ENCODE measurements at places on chromosomes 12 and 14.

DNA sequence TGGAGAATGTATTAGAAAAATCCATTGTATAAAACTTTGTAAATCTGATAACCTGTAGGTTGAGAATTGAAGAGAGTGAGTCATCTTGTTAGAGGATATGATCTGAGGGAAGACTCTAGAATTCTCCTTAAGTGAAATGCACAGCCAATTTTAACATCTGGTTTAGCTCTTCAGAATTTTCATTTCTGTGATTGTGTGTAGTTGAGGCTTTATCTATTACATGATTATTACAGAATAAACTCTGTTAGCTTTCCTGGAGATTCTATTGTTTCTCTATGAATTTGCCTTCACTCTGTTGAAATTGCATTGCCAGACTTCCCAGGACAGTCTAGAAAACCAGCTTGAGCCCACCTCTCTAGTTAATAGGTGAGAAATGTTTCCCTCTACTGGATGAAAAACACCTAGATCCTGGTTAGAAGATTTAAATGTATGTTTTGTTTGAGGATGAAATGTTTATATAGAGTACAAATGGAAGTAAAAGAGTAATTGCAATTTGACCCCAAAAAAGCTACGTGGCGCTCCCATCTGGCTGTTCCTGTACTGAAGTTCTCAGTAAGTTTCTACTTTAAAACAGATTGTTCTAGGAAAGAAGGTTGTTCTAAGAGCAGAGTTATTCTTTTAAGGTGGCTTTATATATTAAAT, 2.9 kb downstream of the NUDT4 start:
- DNase-seq = peak; percentile 39

GRCh38 chr12:114381177-114381576, 24.8 kb downstream of the TBX5 start:
- DNase-seq = no peak

DNA sequence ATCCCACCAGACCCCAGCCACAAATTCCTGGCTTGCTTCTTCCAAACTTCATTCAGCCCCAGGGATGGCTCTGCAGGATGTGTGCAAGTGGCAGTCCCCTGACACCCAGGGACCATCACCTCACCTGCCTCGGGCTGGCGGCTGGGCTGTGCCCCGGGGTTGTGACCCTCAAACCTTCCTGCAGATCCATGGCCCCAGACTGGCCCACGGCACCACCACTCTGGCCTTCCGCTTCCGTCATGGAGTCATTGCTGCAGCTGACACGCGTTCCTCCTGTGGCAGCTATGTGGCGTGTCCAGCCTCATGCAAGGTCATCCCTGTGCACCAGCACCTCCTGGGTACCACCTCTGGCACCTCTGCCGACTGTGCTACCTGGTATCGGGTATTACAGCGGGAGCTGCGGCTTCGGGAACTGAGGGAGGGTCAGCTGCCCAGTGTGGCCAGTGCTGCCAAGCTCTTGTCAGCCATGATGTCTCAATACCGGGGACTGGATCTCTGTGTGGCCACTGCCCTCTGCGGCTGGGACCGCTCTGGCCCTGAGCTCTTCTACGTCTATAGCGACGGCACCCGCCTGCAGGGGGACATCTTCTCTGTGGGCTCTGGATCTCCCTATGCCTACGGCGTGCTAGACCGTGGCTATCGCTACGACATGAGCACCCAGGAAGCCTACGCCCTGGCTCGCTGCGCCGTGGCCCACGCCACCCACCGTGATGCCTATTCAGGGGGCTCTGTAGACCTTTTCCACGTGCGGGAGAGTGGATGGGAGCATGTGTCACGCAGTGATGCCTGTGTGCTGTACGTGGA, at the start of gene PSMB11:
Gene PSMB11, plus strand, starts transcription at position 51 of the 804 bp plus-strand sequence. Its CDS starts 14 bp downstream, at position 65.
- DNase-seq = no peak

DNA sequence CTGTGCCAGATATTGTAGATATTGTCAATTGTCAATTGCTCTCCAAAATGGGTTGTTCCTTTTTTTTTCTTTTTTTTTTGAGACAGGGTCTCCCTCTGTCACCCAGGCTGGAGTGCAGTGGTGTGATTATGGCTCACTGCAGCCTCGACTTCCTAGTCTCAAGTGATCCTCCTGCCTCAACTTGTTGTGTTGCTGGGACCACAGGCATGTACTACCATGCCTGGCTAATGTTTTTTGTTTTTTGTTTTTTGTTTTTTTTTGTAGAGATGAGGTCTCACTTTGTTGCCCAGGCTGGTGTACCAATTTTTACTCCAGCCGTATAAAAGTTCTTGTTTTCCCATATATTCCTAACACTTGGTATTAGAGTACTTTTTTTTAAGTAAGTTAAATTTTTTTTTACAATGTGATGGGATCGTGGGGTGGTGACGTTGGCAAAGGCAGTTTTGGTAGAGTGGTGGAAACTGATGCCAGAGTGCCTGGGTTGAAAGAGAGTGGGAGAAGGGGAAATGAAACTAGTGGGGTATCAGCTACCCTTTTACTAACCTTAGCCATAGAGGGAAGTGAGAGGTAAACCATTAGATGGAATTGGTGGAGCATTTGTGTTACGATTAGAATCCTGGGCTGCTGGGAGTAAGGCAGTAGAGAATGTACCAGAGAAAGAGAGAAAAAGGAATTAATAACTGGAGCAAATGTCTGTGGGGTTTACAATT, 33.0 kb upstream of the CFAP54 start:
- DNase-seq = no peak

DNA sequence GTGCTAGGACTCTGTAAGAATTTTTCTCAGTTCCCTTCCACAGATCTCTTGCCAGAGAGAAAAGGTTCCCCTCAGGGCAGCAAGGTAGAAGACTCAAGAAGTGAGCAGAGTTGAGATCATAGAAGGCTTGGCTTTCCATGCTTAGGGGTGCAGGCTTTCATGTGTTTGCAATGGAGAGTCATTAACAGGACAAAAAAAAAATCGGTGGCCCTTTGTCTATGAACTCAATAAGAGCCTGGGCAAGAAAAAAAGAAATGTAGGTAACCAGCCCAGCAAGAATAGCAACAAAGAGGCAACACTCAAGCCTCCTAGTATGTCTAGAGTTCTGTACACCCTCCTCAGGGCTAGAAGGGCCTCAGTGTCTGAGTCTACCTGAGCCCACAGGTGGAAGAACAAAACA, 23.4 kb upstream of the LRP6 start:
- no peak for DNase-seq

DNA sequence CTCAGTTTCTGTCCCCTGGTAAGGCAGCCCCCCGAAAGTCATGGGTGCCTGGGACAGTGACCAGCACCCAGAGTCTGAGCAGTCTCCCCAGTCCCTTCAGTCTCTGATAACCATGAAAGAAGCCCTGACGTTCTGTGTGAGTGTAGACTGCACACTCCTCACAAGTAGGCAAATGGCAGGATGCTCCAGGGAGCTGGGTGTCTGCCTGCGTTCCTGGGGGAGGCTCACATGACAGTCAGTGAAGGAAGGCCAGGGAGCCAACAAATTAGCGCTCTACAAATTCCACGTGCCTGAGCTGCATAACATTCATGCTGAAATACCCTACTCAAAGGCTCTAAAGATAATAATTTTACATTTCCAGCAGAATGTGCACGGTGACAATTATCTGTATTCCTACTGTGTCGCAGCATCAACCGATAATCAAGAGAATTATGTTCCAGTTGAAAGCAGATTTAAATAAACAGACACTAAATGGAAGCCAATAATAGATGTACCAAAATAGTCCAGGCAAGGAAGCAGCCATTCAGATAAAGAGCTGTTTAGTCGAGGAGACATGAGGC, 56.3 kb downstream of the ASCL1 start:
- no peak for DNase-seq

GRCh38 chr12:56714431-56714929, 10.6 kb downstream of the NACA start:
- no peak for DNase-seq

DNA sequence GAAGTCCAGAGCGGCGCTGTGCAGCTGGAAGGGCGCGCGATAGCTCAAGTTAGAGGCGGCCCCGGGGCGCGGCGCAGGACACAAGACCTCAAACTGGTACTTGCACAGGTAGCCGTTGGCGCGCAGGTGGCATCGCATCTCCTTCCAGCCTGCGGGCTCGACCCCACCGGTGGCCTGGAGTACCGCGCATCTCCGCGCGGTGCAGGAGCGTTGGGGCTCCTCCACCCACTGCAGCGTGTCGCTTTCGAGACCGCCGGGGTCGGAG, 553 bp downstream of the CLEC14A start:
- no peak for DNase-seq

DNA sequence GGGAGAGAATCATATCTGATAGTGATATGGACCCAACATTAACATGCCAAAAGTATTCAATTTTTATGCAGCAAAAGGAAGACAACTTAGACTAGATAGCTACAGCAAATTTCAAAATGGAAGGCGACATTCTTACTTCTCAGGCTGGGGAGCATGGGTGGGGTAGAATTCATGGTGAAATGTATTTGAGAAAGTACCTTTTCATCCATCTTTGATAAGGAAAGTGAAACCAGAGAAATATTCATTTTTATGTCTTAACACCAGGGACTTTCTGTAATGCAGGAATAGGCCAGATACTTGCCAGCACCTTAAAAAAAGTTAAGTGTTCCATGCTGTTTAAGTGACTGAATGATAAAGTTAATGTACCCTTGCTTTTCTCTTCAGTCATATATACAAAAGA, 13.4 kb downstream of the BTG1 start:
- DNase-seq = no peak

GRCh38 chr12:76226397-76226796, 121.8 kb downstream of the BBS10 start:
- no peak for DNase-seq

DNA sequence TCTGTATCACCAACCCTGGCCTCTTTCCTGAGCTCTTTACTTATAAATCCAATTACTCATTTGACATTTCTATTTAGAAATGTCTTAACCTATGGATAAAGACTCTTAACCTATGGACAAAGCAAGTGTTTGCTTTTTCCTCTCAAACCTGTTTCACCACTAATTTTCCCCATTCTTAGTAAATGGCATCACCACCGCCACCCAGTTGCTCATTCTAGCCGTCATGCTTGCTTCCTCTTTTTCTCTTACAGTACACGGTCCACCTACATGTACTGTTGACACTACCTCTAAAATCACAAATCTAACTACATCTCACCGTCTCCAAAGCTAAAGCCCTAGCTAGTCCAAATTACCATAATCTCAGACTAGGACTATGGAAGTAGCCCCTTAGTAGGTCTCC, 60.0 kb downstream of the CAPS2 start:
- no peak for DNase-seq

GRCh38 chr14:51202914-51203665, 37.0 kb upstream of the TMX1 start:
- no peak for DNase-seq

DNA sequence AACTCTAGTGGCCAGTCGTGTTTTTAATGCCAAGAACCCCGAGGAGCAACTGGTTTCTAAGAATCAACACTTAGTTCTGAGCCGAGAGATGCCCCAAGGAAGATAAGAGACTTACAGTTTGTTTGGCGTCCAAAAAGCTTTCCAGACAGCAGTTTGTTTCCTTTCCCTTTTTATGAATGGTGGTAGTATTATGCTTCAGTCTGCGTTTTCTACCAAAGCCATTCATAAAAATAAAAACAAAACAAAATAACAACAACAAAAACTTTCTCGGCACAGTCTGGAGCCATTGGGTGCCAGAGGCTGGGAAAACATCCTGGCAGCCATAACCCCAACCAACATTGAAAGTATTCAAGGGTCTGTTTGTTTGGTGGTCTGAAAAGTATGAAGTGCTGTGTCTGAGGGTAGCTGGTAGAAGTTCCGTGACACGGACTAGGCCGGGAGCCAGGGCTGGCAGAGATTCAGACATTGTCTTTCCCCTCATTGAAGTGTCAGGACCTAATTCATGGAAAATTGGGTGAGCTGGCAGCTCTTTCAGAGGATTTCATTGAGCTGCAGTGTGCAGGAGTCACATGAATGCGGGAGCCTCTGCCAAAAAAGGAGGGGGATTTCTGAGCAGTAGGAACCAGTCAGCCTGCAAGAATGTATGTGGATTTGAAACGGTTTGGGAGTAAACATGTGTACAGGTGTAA, 124.2 kb downstream of the HMGA2 start:
- DNase-seq = no peak

DNA sequence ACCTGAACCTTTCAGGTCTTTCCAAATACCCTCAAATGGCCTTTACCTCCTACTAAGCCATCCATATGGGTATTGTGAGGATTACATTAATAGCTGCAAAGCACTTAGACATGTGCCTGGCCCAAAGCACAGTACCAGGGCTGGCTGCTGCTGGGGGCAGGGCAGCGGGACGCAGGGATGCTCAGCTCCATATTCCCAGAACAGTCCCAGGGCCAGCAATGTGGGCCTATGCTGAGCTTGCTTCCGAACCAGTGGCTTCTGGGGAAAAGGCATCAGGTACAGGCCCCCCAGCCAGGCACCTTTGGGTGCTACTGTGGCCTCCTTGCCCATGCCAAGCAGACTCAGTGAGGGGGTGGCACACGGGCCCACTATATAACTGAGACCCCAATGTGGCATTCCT, 10.4 kb downstream of the ACTN1 start:
- DNase-seq = no peak

GRCh38 chr14:90658541-90658967, 157.7 kb downstream of the TTC7B start:
- no peak for DNase-seq

- no peak for DNase-seq
Observed at GRCh38 chr12:14919455-14919854, 18.9 kb downstream of the ERP27 start.

GRCh38 chr14:89719366-89720075, 235.0 kb downstream of the EFCAB11 start:
- DNase-seq = no peak

GRCh38 chr12:84976133-84976532, 59.9 kb downstream of the TSPAN19 start:
- DNase-seq = no peak

DNA sequence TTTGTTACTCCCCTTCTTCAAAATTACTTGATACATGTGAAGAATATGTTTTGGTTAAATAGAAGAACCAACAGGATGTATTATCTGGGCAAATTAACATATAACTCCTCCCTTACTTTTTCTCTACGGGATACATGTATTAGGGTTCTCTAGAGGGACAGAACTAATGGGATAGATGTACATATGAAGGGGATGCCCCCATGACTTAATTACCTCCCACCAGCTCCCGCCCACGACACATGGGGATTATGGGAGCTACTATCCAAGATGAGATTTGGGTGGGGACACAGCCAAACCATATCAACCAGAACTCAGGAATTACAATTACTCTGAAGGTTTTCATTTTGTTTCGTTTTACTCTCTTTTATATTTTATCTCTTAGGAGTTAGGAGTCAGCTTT, 41.3 kb downstream of the VRK1 start:
- no peak for DNase-seq

DNA sequence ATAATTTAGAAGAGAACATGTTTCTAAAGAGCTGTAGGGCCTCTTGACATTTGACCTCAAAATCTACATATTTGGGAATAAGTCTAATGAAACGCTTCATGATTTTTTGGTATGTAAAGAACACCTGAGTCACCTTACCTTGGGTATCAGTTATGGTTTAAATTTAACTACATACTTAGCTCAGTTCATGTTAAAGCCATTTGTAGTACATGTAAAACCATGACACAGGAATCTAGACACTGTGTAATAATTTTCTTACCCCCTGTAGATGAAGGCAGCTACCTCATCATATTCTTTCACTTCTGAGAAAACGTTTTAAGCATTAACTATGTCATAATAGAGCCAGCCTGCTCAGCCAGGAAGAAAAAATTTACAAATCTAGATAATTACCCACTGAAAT, 105.8 kb upstream of the CPNE8 start:
- DNase-seq = no peak
